Right atrium auricular region (tissue), 2 donors: ENCODE measurements at places on chromosomes 11 and 22. TPM values are rescaled to one million over a fixed set of nuclear protein-coding genes. Genes with fewer than 3 reads are reported as not detected.

GRCh38 chr11:114449845-114450244 lies 10.6 kb downstream of the REXO2 start:
- no peak for DNase-seq

DNA sequence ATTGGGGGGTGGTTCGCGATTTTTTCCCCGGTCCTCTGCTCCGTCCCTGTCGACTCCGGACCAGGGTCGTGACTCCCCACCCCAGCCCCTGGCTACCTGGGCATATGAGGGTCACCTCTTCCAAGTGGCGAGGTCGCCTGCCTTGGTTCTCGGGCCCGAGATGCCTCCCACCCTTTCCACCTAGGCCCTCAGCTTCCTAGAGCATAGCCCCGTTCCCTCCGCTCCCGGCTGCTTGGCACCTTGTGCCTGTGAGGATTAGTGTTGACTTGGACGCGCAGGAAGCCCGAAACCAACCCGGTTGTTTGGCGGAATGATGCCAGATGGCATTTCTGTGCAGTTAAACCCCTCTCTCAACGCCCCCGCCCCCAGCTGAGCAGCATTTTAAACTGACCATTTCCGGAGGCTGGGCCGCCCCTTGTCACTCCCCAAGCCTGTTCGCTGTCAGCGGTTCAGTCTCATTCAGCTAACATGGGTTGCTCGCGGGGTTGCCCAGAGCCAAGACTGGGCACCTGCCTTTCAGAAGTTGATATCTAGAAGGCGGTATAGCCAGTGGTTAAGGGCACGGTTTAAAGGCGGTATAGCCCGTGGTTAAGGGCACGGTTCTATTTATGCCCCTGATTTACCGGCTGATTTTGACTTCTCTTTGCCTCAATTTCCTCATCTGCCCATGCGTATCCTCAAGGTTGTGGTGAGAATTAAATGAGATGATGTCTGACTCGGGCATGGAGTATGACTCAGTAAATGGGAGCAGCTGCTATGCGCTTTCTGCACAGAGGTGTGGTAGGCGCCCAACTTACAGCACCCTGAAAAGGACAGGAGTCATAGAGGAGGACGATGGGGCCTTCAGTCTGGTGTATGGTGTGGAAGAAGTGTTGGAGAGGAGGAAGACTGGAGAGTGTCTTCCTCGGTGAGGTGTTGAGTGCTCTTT lies 639 bp downstream of the INCENP start:
- DNase-seq = no peak

DNA sequence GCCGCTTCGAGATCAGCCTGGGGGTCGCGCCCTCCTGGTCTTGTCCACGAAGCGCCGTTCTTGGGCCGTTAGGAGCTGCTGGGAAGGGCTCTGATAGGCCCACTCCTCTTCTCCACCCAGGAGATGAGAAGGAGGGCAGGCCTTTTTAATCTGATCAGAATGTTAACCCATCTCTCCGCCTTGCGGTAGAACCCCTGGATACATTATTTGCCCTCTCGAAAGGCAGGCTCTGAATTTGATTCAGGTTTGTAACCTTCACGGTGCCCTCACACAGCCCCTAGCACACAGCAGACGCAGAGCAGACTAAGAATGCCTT lies at the start of gene CCDC83:
Gene CCDC83 (plus strand): TSS at position 43 of the 316 bp plus-strand sequence. CDS start 9,741 bp downstream, outside the sequence.
- DNase-seq = no peak

DNA sequence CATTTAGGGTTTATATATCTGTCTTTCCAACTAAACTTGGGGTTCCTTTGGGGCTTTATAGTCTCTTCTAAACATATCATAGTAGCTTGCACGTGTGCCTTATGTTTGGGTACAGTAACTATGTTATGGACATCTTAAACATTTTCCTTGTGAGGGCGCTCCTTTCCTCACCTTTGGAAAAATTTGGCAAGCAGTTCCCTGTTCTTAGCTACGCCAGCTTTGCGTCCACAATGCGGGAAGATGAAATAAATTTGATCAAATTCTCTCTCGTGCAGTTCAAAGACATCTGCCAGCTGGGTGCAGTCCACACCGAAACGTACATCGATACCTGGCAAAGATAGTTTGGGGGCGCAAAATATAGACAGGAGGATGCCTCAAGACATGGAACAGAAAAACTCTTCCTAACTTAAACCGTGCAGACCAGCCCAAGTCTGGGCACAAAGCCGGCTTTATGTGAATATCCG lies 548 bp downstream of the FDXACB1 start:
- no peak for DNase-seq

Gene ZFTA
- total RNA-seq = 12.2 TPM

GRCh38 chr22:37760152-37760551 lies 47.6 kb upstream of the GCAT start:
- no peak for DNase-seq

GRCh38 chr11:75572744-75573143 lies 10.7 kb downstream of the SERPINH1 start:
- DNase-seq = no peak
